ENCODE measurements at places on chromosomes 7 and 10. TPM values are rescaled to one million over a fixed set of nuclear protein-coding genes. Genes with fewer than 3 reads are reported as not detected.
A peak's percentile ranks its signal among the peaks of the same experiment; 100 is the strongest.

GRCh38 chr10:95542330-95542729, 18.8 kb downstream of the SORBS1 start:
- DNase-seq: no peak

- DNase-seq: peak; percentile 60
Measured at GRCh38 chr7:101138213-101138870, 11.4 kb downstream of the SERPINE1 start.

DNA sequence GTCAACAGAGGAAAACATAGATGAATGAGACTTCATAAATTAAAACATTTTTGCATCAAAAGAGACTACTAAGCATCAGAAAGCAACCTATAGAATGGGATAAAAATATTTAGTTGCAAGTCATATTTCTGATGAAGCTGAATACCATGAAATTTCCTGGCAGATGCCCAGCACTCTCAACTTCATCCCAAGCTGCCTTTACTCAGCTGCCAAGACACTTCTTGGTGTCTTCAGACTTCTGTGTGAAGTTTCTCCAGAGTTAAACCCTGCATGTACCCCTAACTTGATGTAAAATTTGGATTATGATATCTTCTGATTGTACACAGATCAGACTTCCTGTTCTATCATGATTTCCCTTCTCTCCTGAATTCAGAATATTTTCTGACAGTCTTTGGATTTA, 73.2 kb downstream of the AKR1C4 start:
- peak; percentile 14 for DNase-seq

DNA sequence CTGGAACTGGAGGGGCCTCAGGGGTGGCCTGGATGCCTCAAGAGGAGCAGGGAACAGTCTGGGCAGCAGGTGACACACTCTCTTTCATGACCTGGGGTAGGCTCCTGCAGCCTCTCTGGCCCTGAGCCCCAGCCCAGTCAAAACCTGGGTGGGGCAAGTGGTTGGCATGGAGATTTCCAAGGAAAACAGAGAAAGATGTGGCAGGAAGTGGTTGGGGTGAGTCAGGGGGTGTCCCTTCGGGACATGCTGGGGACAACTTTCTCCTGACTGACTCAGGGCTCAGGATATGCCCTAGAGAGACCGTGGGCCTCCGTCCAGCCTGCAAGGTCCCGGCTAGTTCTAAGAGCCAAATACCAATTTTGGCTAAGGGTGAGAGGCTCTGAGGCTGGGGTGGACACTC, 2.9 kb downstream of the AQP1 start:
- DNase-seq: no peak

GRCh38 chr10:108902619-108903285, 1020.6 kb downstream of the XPNPEP1 start:
- DNase-seq: no peak

DNA sequence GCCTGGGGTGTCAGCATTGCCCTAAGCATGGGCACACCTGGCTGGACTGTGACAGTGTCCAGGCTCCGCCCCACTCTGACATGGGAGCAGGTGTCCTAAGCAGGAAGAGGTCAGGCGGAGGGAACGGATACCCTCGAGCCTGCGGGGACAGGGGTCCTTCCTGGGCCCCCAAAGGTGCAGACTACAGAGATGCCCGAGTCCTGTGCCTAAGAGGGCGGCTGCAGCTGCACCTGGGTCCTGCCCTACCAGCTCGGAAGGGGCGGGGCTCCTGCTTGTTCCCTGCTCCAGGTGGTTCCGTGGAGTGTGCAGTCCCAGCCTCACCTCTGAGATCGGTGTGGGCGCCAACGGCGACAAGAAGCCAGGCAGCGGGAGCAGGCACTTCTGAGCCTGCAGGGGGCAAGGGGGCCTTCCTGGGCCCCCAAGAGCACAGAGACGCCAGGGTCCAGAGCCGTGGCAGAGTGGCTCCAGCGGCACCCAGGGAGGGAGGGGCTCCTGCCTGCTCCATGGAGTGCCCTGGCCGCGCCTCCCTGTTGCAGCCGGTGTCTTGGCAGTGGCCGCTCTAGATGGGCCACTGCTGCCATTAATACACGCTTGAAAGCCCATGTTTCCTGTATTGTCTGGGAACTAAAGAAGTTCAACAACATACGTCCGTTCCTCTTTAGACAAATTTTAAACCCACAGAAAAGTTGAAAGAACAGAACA, 64.5 kb upstream of the CACNA2D1 start:
- no peak for DNase-seq

DNA sequence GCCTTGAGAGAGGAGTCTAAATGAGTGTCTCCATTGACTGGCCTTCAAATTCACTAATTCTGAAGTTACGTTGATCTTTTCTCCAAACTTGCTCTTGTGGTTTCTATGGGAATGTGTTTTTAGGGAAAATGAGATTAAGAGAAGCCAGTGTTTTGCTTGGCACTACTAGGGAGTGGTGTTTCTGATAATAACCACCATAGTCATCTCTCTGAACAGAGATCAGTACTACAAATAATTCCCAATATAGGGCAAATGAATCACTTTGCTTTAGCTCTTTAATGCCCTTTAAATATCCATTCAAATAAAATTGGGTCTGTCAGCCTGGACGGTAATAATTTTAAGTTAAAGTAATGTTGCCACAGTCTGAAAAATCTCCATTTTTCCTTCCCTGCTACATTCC, 90.8 kb downstream of the NRF1 start:
- DNase-seq: no peak

DNA sequence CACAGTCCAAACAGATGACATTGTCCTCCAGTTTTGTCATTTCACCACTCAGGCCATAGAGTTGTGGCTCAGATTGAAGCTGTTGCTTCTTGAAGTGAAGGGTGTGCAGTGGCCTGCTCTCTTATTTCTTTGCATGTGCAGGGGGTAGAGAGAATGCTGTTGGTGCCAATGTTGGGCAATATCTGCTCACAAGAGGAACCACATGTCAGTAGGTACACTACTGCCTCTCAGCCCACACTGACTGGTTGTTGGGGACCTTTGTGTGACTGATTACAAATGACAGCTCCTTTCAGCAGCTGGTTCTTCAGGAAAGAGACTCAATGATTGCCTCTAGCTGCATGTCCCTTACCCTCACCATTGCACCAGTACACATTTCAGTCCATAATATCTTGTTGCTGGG, 21.9 kb upstream of the SFTPA1 start:
- DNase-seq: no peak

DNA sequence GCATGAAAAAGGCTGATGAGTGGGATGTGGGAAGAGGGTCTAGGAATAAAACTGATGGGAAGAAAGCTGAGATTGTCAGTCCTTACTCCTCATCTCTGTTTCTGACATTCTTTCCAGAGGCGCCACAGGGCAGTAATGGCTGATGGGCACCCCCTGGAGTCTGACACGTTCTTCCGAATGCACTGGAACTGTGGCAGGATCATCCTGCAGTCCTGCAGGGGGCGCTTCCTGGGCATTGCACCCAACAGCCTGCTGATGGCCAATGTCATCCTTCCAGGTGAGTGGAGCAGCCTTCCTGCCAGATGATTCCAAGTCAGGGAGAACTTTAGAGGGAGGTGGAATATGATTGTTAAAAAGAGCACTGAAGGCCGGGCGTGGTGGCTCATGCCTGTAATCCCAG, 4.8 kb downstream of the FSCN3 start:
- no peak for DNase-seq

DNA sequence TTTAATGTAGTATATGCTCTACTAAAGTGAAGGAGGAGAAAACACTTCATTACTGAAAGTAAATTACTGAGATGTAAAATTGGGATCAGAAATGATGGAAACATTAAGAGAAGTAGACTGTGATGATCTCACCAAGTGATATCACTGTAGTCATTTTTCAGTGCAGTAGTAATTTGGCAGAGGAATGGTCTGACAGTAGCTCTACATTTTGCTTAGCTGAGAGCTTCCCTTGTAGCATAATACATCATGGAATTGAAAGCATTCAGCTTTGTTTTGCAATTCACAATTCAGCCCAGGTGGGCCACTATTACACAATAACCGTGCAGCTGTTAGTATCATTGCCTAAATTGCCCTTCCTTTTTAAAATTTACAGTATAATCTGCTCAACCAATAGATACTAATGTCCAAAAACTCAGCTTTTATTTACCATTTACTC, 19.4 kb upstream of the CABCOCO1 start:
- peak; percentile 84 for DNase-seq

GRCh38 chr10:130430852-130431704, 294.9 kb downstream of the GLRX3 start:
- no peak for DNase-seq

NUTM2A gene
- total RNA-seq: 2.1 TPM

SSC4D gene
- 0.41 TPM for total RNA-seq

HOXA6 gene
- not detected for total RNA-seq

NME8 gene
- total RNA-seq: 0.10 TPM

IQCE gene
- 6.4 TPM for total RNA-seq

COL17A1 gene
- 130 TPM for total RNA-seq

MRPS16 gene
- 60.2 TPM for total RNA-seq

LRRD1 gene
- 0.21 TPM for total RNA-seq
